Stimulated activated CD4-positive, alpha-beta T cell treated with anti-CD3 and anti-CD28 coated beads, Interleukin-12 subunit alpha, Interleukin-12 subunit beta, amount 100 ng/mL, for 24 hours (primary cell): ENCODE measurements at places on chromosomes 11 and 22.

GRCh38 chr22:23218867-23219251, 38.5 kb downstream of the BCR start:
- no peak for DNase-seq

DNA sequence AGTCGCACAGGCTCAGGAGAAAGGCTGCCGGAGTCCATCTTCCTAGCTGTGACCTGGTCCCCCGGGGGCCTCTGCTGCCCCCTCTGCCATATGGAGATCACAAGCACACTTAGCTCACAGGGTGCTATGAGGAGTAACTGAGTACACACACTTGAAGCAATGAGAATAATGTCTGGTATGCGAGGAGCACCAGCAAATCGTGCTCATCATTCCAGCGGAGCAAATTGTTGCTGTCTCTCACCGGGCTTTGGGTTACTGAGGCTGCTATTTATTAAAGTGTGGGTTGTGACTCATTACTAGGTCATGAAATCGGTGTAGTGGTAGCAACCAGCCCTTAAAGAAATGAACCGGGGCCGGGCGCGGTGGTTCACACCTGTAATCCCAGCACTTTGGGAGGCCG, 48.1 kb upstream of the EIF3D start:
- DNase-seq, result no peak

DNA sequence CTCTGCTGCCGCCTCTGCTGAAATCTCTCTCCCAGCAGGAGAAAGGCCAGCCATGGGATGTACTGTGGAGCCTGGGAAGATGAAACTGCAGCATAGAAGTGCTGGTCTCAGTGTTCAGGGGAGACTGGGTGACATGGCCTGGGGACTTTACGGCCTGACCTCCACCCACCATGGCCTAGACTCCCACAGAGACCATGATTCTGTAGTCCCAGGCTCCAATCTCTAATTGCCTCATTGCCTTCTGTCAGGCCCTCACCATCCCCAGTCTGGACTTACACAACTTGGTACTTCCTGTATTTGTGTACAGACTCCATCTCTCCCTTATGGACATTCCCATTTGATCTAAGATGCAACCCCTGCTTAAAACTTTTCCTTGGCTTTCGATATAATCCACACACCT, 43.1 kb downstream of the TRAF6 start:
- DNase-seq, result no peak

DNA sequence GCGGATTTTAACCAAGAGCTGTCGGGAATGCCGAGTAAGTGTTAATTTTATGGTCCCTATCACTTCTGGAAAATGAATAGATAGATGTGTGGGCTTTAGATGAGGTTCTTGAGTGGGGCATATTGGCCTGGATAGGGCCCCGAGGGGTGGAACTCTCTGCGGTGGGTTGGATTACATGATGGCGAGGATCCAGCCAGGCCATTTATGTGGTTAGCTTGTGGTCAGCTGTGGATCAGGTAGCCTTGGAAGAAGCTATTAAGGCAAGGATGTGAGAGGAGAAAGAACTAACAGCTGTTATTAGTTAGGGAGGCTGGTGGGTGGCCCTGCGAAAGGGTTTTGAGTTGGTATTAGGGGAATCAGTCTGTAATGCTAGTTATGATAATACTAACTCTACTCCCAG, 268.4 kb downstream of the NELL1 start:
- DNase-seq, result no peak

DNA sequence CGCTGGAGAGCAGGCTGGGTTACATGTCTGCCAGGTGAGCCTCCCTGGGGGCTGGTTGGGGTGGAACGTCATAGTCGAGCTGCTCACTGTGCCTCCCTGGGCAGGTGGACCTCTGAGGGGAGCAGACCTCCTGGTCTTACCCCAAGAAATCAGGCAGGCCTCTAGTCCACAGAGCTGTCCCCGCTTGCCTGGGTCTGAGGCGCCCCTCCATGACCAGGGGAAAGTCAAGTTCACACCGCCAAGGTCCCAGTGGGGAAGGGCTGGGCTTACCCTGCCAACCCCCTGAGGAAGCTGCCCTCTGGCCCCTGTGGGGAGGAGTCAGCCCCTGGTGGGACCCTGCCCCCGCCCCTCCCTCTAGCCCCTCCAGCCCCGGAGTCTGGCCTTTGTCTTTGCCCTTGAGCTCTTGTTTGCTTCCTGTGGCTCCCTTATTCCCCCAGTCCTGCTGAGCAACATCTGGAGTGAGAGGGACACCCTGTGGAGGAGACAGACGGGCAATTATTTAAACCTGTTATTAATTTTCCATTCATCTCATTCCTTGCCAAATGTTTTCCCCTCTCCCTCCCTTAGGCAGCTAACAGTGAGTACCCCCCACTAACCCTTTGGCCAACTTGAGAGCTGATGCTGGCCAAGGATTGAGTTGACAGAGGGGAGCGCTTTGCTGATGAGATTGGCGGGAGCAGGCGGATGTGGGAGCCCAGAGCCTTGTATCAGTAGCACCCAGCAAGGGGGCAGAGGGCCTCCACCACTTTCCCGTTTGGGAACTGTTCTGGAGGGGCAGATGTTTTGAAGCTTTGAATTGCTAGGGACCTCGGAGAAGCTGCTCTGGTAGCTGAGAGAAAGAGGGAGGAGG, 83.4 kb downstream of the CEP164 start:
- no peak for DNase-seq

GRCh38 chr11:14623036-14623435, 20.6 kb upstream of the PDE3B start:
- no peak for DNase-seq

DNA sequence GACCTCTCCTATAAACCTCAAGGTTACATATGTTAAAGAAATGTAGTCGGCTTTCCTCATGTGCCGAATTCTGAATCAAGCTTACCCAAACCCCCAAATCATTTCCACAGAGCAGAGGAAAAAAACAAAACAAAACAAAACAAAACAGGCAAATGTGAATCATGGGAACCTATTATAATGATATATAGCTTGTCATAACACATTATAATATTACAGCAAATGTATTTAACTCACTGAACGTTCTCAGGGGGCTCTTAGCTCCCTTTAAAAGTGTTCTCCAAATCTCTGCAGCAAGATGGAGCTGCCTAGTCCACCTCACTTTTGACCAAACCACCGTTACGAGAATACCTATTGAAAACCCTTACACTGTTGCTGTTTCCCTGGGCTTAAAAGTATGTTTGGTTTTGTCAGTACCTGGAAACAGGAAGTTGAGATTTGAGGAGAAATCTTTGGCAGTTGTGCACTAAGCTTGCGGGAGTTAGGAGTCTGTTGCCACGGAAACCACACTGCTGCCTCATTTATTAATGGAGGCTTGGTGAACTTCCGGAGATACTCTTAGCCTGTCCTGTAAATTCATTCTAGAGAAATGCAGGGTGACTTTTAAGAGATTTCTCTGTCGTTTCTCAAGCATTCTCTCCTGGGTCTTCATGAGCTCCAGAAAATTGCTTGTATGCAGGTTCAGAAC, 167.0 kb upstream of the RASSF10 start:
- no peak for DNase-seq
